Activated CD4-positive, alpha-beta T cell treated with anti-CD3 and anti-CD28 coated beads, Interleukin-2, amount 50 U/mL, for 24 hours (primary cell): ENCODE measurements at places on chromosomes 12 and 14.

DNA sequence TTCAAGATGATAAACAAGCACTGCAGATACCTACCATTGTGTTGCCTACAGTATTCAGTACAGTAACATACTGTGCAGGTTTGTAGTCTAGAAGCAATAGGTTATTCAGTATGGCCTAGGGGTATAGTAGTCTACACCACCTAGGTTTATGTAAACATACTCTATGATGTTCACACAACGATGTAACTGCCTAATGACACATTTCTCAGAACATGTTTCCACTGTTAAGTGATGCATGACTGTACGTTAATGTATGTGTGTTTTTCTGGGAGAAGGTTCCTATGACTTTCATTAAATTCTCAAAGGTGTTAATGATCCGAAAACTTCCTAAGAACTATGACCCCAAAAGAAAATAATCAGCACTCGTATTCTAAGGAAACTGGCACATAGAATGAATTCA, 20.9 kb upstream of the CALM1 start:
- no peak for DNase-seq

DNA sequence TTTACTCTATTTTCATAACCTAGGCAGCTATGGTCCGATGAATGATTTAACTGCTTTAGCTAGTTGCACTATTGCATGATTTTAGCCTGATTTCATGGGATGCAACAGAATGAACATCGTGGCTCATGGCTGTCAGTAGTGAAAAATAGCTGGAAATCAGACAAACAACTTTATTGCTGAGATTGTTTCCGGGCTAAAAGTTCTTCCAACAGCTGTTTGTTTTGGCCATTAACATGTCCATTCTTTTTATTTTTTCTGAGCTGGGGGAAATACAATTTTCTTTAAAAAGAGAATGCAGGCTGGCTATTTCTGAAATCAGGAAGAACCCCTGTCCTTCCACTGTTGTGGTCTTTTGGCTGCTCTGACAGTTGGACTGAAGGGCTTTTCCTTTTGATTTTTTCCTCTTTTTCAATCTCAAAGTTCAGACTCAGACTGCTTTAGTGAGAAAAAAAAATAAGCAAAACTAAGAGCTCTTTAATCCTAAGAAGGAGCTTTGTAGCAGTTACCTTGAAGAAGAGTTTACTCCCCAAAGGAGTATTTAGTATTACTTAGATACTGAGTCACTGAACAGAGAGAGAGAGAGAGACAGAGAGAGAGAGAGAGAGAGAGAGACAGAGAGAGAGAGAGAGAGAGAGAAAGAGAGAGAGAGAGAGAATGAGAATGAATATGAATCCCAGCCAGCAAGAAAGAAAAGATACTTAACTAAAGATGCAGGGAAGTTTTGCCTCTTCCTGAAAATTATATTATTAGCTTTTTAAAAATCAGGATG, at the start of gene NAV3:
TSS of gene NAV3 (plus strand) at position 312 of the 769 bp plus-strand sequence. CDS start 568 bp downstream, outside the sequence.
- no peak for DNase-seq

- no peak for DNase-seq
These were observed 129.9 kb downstream of the WIF1 start for GRCh38 chr12:64991121-64991611.

DNA sequence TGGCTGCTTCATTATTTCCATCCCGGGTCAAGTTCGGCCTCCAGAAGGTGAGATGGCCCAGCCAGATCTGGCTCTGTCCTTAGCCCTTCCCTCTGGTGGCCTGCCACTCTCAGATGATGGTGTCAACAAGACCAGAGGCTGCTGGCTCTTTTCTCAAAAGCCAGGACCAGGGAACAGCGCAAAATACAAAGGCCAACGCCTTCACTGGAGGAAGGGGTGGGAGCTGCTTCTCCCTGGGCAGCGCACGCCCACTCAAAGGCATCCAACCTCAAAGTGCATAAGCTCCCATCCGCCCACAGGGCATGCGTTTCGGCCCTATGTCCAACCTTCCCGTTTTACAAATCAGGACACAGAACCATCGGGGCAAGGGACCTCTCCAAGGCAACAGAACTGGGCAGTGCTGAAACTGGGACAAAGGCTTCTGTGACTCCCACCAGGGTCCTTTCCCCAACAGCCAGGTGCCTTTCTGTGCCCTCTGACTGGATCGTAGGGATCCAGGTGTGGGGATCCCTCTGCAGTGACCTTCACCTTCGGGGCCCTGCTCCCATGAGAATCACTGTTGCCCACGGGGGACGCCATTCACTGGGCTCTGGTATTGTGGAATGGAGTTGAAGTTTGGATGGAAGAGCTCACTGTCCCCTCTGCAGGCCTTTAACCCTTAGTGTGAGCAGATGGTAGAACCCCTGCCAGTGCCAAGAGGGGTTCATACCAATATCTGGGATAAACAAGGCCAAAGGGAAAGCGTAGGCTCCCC, 76.8 kb downstream of the NINJ2 start:
- no peak for DNase-seq

DNA sequence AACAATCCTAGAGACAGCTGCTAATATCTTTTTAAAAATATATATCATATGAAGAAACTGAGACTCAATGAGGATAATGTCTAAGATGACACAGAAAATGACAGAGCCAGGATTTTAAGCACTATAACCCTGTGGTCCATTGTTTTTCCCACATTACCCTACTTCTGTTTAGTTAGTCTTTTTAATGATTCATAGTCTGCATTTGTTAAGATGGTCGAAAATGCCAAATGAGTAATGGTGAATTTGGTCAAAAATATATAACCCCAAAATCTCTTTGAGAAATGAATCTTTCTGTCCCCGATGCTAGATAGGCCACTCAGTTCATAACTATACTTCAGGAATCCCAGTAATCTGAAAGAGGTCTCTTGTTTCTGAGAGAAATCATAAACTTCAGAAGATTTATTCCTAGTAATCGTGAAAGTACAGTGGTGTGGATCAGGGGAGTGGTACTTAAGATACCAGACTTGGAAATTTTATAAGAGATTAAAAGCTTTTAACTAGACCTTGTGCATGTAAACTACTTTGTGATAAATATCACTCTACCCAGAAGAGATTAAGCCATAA, 10.8 kb downstream of the RTRAF start:
- no peak for DNase-seq

DNA sequence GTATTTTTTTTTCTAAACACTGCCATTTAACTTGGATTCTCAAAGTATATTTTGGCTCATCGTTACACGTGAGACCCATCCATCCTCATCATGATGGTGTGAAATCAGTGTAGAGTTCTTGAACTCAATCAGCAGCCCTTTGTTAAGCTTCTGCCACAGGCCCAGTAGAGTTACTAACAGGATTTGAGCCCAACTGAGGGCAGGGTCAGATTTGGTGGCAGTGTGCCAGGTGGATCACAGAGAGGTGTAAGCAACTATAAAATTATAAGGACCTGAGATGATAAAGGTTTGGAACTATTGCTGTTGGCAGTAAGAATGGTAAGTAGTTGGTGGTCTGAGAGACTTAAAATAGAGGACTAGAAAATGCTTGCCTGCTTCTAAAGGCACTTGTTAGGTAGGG, 72.8 kb downstream of the RASSF8 start:
- DNase-seq, result no peak

DNA sequence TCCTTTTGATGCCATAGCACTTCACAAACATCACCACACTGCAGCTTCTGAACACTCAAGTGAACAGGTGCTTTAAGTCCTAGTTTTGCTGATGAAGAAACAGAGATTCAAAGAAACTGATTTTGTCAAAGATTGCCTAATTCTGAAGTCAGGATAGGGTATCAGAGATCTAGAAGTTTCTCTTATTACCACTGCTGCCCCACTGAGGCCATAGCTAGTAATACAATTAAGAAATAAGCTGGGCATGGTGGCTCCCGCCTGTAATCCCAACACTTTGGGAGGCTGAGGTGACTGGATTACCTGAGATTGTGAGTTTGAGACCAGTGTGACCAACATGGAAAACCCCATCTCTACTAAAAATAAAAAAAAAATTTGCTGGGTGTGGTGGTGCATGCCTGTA, 458.3 kb upstream of the SEL1L start:
- DNase-seq, result no peak

- DNase-seq, result no peak
These were observed 39.6 kb upstream of the YY1 start for GRCh38 chr14:100199240-100199860.

GRCh38 chr14:24285351-24285750, 14.0 kb upstream of the RABGGTA start:
- DNase-seq, result no peak

- no peak for DNase-seq
These were observed 104.5 kb upstream of the MED13L start for GRCh38 chr12:116381744-116382685.

GRCh38 chr12:100565987-100566545, 7.4 kb upstream of the GAS2L3 start:
- no peak for DNase-seq

DNA sequence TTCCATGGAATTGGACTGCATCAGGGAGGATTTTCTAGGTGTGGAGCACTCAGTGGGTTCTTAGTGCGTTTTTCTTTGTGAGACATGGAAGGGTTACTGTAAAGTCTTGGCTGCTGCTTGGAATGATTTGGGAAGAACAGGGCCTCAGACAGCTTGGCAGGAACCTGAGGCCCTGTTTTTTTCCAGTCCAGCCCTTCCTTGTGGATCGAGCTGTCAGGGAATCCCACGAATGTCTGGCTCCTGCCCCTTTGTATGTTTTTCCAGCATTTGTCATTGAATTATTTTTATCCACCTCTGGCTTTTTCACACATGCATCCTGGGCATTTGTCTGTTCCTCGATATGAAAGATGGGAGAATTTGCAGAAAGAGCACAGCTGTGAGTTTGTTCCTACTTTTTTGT, 158.5 kb downstream of the TGFB3 start:
- no peak for DNase-seq

DNA sequence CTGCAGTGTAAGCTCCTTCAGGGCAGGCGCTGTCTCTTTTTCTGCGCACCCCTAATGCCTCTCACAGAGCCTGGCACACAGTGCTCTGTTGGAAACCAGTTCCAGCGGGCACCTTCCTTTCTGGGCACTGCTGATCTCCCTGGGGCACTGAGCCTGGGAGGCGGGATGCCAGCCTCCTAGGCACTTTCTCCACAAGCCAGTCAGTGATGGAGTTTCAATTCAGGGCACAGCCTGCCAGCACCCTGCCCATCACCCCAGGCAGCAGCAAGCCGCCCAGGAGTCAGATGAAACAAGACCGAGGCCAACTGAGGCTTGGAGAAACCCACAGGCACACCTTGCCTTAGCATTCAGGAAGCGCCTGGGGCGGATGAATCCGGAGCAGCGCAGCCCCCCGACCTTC, 5.7 kb upstream of the CTDSP2 start:
- DNase-seq, result no peak

DNA sequence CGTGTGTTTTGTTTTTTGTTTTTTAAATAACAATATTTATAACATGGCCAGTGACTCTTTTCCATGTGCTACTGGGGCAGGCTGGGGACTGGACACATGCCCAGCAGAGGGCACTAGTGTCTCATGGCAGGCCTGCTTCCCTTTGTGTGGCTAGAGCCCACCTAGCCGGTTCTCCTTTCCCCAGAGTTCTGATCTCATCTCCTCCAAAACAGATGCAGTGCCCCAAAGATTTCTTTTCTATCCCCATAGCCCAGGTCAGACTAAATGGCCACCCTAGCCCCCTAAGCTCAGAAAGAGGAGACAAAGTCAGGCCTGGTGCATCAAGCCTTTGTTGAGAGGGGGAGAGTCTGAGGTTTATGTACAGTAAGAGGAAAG, 21.2 kb downstream of the PRPF40B start:
- peak; percentile 76 for DNase-seq

DNA sequence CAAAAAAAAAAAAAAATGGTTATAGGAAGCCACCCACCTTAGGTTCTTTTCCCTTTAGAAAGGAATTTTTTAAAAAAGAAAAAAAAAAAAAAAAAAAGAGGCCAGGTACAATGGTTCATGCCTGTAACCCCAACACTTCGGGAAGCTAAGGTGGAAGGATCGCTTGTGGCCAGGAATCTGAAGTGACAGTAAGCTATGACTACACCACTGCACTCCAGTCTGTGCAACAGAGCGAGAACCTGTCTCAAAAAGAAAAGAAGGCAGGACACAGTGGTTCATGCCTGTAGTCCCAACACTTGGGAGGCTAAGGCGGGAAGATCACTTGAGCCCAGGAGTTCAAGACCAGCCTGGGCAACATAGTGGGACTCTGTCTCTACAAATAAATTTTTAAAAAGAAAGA, 36.0 kb downstream of the SPTLC2 start:
- DNase-seq, result no peak

GRCh38 chr12:96313606-96314005, 86.6 kb downstream of the CDK17 start:
- no peak for DNase-seq

GRCh38 chr14:68563251-68564131, 229.4 kb downstream of the ZFP36L1 start:
- DNase-seq, result no peak
